ENCODE measurements at places on chromosomes 13 and 19. TPM values are rescaled to one million over a fixed set of nuclear protein-coding genes. Genes with fewer than 3 reads are reported as not detected.

KASH5 gene
- total RNA-seq = not detected

DNA sequence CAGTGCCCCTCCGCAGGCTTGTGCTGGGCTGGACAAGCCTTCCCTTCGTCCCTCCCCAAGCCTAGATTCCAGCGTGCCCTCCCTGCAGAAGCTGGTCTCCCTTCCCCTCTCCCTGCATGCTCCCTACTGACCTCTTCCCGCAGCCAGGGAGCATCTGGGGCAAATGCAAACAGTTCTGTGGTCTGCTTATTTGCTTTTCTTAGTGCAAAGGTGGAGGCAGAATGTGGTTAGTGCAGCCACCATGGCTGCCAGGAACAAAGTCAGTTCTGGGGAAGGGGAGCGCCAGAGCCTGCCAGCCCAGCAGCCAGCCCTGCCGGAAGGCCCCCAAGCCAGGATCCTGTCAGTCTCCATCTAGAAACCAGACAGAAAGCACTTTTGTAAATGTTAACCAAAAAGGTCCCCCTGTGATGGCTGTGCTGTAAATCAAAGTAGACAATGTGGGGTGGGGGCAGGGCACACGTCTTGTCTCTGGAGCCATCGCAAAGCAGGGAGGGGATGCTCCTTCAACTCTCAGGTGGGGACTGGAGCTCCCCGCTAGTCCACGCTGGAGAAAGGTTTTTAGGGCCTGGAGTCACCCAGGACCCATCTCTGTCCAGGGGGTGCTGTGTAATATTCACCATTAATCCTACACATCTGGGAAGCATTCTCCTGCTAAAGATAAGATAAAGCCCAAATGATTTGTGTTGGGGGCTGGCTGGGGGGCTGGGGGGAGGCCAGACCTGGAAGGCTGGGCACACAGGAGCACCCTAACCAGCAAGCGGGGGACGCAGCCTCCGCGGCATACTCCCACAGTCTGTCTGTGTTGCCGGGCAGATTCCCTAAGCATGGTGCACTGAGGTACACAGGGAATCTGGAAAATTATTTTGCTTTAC, 30.9 kb downstream of the SERP2 start:
- DNase-seq = no peak

DNA sequence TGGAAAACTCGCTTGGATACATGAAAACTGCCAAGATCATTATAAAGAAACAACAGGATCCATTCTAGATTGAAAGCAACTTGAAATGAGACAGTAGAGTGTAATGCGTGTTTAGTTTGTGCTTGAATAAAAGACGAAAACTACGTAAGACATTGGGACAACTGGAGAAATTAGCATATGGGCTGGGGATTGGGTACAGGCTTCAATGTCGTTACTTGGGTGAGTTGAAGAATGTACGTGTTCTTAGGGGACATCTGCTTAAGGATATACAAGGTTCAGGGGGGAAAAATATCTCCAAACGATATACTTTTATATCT, 471 bp upstream of the ERVK3-1 start:
- no peak for DNase-seq

ATP4B gene
- not detected for total RNA-seq

DNA sequence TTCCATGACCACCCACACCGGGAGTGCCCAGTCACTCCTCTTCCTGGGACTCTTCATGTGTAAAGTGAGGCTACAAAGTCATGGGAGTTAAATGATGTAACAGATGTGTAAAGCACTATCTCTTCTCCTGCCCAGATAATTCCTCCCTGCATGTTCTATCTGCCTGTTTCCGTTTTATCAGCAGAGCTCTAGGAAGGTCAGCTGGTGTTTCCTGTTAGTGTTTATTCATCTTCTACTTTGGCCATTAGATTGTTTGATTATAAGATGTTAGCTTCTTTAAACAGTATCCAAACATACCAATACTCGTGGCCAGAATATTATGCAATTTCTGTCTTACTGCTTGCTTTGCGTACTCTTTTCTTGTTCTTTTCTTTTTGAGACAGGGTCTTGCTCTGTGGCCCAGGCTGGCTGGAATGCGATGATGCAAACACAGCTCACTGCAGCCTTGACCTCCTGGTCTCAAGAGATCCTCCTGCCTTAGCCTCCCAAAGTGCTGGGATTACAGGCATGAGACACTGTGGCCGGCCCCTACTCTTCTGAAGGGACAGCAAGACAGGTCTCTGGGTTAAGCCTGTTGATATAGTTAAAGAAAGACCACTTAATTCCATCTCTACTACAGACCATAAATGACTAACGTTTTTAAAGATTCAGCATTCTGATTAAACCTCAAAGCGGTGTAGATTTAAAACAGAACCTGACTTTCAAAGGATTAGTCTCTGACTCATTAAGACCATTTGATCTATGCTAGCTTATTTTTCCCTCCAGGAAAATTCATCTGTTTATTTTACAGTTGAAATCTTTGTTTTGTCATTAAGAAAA, 97.4 kb upstream of the AKAP11 start:
- no peak for DNase-seq

ONECUT3 gene
- total RNA-seq = not detected

DNA sequence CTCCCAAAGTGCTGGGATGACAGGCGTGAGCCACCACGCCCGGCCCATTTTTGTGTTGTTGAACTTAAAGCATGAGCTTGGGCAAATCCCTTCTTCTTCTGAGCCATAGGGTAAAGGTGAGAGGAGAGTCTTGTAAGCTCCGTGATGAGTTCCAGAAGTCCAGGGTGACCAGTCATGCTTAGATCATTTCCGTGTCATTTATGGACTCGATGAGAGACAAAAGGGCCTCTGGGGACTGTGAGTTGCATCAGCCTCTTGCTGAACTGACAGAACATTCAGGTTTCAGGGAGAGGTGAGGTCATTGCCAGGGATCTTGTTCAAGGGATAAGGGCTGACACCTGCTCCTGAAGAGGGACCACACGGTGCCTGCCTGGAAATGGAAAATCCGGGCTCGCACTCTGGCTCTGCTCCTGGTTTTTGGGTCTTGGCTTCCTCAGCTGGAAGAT, 53.6 kb downstream of the GADD45B start:
- DNase-seq = no peak

GRCh38 chr13:21338639-21339278, 120.3 kb downstream of the ZDHHC20 start:
- no peak for DNase-seq

GRCh38 chr13:106651442-106651841, 83.5 kb upstream of the ARGLU1 start:
- DNase-seq = no peak

- no peak for DNase-seq
These were observed 665 bp downstream of the ZNF497 start for GRCh38 chr19:58361900-58362271.

- no peak for DNase-seq
These were observed 144.1 kb downstream of the PAN3 start for GRCh38 chr13:28282451-28282850.

- no peak for DNase-seq
These were observed 6.3 kb downstream of the REX1BD start for GRCh38 chr19:18594824-18595373.

GRCh38 chr19:13937479-13938300, 527 bp downstream of the PODNL1 start:
- no peak for DNase-seq
